ENCODE measurements at places on chromosomes 3 and 15.

- no peak for DNase-seq
These were observed 762.8 kb upstream of the NR2F2 start for GRCh38 chr15:95567686-95568085.

DNA sequence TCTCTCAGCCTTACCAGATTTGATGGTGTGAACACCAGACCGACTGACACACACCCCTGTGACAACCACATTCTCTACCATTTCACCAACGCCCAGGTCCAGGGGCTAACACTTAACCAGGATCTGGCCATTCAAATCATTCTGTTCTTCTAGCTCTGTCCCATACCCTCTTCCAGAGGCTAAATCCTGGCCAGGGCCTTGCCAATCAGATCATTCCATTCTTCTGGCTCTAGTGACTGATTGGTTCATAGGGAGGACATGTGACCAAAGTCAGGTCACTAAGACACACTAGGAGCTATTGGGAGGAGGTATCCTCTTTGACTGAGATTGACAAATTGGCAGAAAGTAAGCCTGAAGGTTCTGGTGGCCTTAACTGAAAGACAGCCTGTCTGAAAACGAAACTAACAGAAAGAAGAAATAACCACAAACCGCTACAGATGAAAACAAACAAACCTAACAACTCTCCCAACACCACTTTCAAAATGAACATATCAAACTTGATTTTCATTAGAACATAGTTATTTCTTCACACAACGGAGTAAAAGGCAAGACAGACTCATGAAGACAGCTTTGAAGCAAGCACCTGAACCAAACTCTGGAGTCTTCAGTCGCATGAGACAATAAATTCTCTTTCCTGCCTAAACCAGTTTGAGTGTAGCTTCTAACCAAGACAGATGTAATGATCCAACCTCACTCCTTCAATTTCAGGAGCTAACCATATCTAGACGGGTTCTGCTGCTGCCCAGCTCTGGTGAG, 68.5 kb downstream of the TRANK1 start:
- DNase-seq = no peak

DNA sequence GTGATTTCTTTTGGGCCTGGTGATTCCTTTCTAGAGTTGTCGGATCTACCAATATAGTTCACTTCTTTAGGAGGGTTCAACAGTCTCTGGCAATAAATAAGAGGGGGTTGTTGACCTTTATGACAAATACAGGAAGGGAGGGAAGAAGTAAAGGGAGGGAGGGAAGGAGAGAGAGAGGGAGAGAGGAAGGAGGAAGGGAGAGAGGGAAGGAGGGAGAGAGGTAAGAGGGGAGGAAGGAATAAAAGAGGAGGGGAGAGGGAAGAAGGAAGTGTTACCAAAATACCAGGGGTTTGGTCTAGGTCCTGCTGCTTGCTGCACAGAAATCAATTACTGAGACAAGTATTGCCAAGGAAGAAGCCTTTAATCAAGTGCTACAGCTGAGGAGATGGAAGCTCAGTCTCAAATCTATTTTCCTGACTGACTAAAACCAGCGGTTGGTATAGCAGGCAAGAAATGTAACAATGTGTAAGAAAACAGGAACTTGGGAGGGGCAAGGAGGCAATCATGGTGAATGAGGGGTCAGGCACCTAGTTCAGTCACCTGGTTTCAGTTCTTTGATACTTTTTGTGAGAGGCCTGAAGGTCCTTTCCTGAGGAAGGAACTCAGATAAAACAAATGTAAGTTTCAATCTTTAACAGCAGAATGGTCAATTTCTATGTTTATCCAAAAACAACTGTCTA, 14.1 kb upstream of the TMEM40 start:
- DNase-seq = no peak

- DNase-seq = no peak
These were observed 207.5 kb downstream of the SV2B start for GRCh38 chr15:91307601-91308000.

- DNase-seq = no peak
These were observed 10.9 kb downstream of the SEMA7A start for GRCh38 chr15:74422652-74423430.

DNA sequence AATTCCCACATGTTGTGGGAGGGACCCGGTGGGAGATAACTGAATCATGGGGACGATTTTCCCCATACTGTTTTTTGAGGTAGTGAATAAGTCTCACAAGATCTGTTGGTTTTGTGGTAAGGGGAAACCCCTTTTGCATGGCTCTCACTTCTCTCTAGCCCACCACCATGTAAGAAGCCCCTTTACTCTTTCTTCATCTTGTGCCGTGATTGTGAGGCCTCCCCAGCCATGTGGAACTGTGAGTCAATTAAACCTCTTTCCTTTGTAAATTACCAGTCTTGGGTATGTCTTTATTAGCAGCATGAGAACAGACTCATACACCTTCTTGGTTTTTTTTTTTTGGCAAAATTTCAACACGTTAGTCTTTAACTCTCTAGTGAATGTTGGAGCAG, 18.1 kb downstream of the ARL8B start:
- no peak for DNase-seq

DNA sequence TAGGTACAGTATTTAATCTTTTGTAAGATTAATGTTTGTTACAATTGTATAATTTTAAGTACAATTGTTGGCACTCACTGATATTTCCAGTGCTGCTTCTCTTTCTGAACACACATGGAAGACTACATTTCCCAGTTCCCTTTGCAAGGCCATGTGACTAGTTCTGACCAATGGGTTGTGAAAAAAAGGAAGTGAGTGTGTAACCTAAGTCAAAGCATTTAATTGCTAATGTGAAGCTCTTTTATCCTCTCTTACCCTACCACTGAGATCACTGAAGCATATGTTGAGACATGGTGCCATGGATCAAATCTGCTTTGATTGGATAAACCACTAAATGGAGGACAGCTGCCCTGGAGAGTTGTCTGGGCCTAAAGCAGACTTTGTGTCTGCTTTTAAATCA, 83.9 kb upstream of the PLXND1 start:
- no peak for DNase-seq

GRCh38 chr3:152289708-152290107, 21.0 kb downstream of the MBNL1 start:
- DNase-seq = no peak

DNA sequence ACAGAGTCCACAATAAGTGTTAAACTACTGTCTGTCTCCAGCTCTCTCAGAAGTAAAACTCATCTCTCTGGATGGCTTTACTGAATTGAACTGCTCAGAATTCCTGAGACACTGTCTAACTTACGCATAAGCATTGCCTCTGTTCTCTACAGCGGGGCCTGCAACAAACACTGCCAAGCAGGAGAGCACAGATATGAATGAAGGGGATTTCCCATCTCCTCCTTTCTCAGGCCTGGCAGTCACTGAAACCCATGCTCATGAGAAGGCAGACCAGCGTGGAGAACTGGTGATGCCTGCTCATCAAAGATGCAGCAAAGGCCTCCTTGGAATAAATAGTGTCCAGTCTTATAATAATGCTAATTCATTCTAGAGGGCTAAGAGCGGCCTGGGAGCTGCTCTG, 10.3 kb downstream of the RASGRP1 start:
- no peak for DNase-seq

- DNase-seq = no peak
These were observed 219.0 kb downstream of the ITPR1 start for GRCh38 chr3:4712109-4712508.

GRCh38 chr3:194661374-194661773, 10.6 kb downstream of the LSG1 start:
- DNase-seq = no peak

GRCh38 chr15:59131969-59132562, 27.1 kb downstream of the CCNB2 start:
- DNase-seq = no peak

GRCh38 chr3:172159376-172159775, 120.0 kb downstream of the FNDC3B start:
- DNase-seq = no peak

DNA sequence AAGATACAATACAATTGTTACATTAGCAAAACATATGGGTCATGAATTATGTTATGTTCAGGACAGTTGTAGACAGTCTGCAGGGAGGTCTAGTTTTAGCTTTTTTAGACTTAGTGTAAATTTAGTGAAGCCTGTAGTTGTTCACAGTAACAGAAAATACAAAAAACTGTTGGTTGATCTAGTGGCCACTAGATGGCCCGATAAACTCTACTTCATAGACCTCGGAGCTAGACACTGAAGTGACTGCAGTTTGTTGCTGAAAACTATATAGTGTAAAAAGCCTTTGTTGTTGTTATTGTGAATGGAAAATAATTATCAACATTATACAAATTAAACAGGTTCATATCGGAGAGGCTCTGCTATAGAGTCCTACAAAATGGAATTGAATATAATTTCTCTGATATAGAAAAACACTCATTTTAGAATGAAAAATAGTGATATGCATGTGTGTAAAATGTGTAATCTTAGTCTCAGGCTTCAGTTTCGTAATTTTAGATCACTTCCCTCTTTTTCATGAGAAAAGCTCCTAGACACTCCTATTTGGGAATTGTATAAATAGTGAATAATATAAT, 18.3 kb downstream of the MAGEL2 start:
- DNase-seq = no peak

DNA sequence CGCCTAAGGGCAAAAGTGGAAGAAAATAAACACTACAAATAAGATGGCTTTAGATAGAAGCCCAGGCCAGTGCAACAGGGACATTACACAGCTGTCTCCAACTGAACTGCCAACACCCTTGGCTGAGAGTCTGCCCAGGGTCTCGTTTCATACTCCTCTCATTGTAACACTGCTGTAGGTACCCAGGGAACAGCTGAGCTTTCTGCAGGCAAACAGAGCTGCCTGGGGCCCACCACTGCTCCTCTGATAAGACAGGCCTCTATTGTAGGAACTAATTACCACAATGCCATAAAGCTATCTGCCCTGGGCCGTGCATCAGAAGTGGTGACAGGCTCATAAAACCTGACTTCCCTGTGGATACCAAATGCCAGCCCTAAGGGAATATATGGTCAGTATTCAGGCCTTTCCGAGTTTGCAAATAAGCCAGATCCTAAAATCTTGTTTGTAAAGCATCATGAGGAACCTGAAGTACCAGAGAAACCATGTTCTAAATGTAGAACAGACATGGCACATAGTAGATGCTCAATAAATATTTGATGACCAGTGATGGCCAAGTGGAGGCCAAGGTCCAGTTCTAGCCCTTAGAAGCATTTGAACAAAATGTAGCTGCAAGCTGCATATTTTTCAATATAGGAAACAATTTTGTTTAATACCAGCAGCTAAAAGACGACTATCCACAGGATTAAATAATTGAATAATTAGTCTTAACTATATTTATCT, 84.3 kb upstream of the NEO1 start:
- no peak for DNase-seq

DNA sequence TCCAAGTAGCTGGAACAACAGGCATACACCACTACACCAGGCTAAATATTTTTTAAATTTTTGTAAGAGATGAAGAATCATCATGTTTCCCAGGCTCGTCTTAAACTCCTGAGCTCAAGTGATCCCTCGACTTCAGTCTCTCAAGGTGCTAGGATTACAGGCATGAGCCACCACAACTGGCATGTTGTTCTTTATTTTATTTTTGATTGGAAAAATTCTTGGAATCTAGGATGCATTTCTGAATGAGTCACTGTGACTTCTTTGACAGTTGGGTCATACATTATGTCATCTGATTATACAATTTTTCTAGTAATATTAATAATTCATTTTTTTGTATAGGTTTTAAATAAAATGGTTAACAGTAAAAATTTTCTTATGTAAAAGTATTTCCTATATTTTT, 870.2 kb downstream of the SI start:
- no peak for DNase-seq

GRCh38 chr3:143354342-143354741, 234.8 kb downstream of the CHST2 start:
- DNase-seq = no peak

GRCh38 chr15:101198800-101199199, 53.0 kb downstream of the CHSY1 start:
- DNase-seq = no peak

DNA sequence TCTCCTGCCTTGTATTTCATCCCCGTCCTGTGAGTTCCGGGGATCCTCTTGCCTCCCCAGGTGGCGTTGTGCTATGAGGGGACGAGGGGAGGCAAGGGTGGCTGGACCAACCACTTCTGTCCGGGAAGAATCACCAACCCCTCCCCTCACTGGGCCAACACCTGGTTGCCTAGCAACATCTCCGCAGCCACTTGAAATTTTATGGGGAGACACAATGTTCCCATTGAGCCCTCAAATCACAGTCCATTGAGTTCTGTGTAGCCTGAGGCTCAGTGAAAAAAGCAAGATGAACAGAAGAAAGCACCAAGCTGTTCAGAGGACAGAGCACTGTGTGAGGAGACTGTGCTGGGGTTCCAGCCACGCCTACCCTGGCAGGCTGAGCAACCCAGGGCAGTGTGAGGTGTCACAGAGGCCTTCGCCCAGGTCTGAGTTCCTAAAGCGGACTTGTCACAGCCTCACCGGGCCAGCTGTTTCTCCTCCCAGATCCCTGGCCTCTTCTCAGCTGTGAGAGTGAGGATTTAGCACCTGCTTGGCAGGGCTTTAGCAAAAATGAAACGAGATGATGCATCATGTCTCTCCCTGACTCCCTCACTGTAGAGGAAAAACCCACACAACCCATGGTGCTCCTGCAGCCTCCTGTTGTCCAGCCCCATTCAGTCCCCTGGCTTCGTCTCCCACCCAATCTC, 76.8 kb downstream of the ATP2B2 start:
- no peak for DNase-seq

DNA sequence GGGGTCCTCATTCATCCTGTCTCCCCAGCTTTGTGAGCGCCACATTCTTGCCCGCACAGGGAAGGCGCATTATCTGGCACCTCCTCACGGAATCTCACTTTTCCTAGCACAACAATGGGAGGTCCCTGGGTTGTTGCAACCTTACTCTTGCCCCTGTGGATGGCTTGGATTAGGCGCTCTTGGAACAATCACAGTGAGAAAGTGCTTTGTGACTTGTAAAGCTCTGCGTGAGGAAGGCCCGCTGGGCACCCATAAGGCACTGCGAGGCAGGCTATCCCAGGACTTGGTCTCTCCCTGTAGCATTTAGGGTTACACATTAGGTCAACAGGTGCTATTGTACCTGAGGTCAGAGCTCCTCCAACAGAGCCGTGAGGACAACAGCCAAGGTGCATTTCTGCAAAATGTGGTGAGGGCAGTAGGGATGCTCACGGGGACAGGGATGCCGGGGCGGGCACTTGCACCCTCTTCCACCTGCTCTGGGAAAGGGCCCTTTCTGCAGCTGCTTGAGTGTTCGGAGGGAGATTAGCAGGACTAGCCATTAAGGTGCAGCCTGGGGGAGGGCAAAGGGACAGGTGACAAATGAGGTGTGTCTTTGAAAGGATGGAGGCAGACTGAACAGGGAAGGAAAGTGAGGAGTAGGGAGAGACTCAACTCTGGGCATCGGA, 13.9 kb upstream of the LRRC15 start:
- DNase-seq = no peak

GRCh38 chr15:43826508-43827341, at the start of gene WDR76:
Gene WDR76, plus strand, starts transcription at chr15:43827002. Its CDS starts 31 bp downstream, at chr15:43827033.
- peak; percentile 45 for DNase-seq
